Activated CD4-positive, alpha-beta T cell treated with anti-CD3 and anti-CD28 coated beads for 36 hours (primary cell): ENCODE measurements at places on chromosomes 1 and 21. TPM values are rescaled to one million over a fixed set of nuclear protein-coding genes. Genes with fewer than 3 reads are reported as not detected.

HP1BP3 gene
- 232 TPM for total RNA-seq

ZNF695 gene
- total RNA-seq, result 0.81 TPM

PDZK1IP1 gene
- not detected for total RNA-seq

CALML6 gene
- 0.21 TPM for total RNA-seq

NFASC gene
- total RNA-seq, result 0.48 TPM

CFAP74 gene
- total RNA-seq, result 0.25 TPM

LCE4A gene
- total RNA-seq, result not detected

DNASE2B gene
- total RNA-seq, result not detected

LHX8 gene
- total RNA-seq, result not detected

VASH2 gene
- total RNA-seq, result 0.34 TPM
